Regular cardiac myocyte (primary cell): ENCODE measurements at places on chromosomes 5 and 9. TPM values are rescaled to one million over a fixed set of nuclear protein-coding genes. Genes with fewer than 3 reads are reported as not detected.

Gene PLCXD3
- under 0.01 TPM in 2 replicates for total RNA-seq

Gene NRARP
- total RNA-seq, result 0.28 and 0.77 TPM in 2 replicates

Gene UNC13B
- total RNA-seq, result 29.6 and 30.3 TPM in 2 replicates

Gene MCTP1
- total RNA-seq, result 0.77 and 3.7 TPM in 2 replicates

Gene SMIM33
- total RNA-seq, result under 0.01 TPM in 1 of 2 replicates, not detected in the other

Gene OBP2B
- total RNA-seq, result not detected in 2 replicates

Gene MAML1
- total RNA-seq, result 3.4 and 6.5 TPM in 2 replicates
